ENCODE measurements at places on chromosomes 11 and 22.
A peak's percentile ranks its signal among the peaks of the same experiment; 100 is the strongest.

GRCh38 chr11:110356762-110357671 is 60.6 kb upstream of the RDX start:
- no peaks in the 10 kb centered on the region for H3K4me1 ChIP-seq
- peaks cover 3% of the 10 kb centered on the region for H3K27me3 ChIP-seq
- no peak overlapping the region for H3K4me3 ChIP-seq
- H3K36me3 ChIP-seq = no peaks in the 10 kb centered on the region

- H3K4me1 ChIP-seq = no peaks in the 10 kb centered on the region
- H3K27ac ChIP-seq = no peak overlapping the region
- H3K36me3 ChIP-seq = no peaks in the 10 kb centered on the region
- H3K4me3 ChIP-seq = no peak overlapping the region
Observed at GRCh38 chr11:70246196-70246595, 24.3 kb upstream of the PPFIA1 start.

DNA sequence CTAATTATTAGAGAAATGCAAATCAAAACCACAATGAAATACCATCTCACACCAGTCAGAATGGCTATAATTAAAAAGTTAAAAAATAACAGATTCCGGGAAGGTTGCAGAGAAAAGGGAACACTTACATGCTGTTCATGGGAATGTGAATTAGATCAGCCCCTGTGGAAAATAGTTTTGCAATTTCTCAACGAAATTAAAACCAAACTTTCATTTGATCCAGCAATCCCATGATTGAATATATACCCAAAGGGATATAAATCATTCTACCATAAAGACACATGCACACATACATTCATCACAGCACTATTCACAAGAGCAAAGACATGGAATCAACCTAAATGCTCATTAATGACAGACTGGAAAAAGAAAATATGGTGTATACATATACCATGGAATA is 32.5 kb downstream of the NOX4 start:
- DNase-seq = no peak
- H3K4me3 ChIP-seq = no peak overlapping the region
- H3K4me1 ChIP-seq = no peaks in the 10 kb centered on the region
- no peaks in the 10 kb centered on the region for H3K27me3 ChIP-seq
- H3K36me3 ChIP-seq = no peaks in the 10 kb centered on the region

GRCh38 chr11:121667836-121668235 is 215.1 kb upstream of the SORL1-AS1 start:
- peaks cover 12% of the 10 kb centered on the region for H3K27me3 ChIP-seq
- H3K36me3 ChIP-seq = no peaks in the 10 kb centered on the region
- H3K4me1 ChIP-seq = no peaks in the 10 kb centered on the region
- H3K4me3 ChIP-seq = no peak overlapping the region

DNA sequence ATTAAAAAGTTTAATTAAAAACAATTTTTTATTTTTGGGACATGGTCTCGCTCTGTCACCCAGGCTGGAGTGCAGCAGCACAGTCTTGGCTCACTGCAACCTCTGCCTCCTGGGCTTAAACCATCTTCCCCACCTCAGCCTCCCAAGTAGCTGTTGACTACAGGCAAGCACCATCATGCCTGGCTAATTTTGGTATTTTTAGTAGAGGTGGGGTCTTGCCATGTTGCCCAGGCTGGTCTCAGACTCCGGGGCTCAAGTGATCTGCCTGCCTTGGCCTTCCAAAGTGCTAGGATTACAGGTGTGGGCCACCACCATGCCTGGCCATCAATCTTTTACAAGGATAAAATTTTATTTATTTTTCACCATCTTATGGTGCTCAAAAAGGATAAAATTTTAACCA is 43.3 kb upstream of the PHOX2A start:
- DNase-seq = no peak
- no peaks in the 10 kb centered on the region for H3K36me3 ChIP-seq
- H3K4me1 ChIP-seq = no peaks in the 10 kb centered on the region
- H3K27me3 ChIP-seq = peaks cover 16% of the 10 kb centered on the region
- H3K27ac ChIP-seq = no peak overlapping the region

- H3K27ac ChIP-seq = no peak overlapping the region
- no peak overlapping the region for H3K4me3 ChIP-seq
- no peaks in the 10 kb centered on the region for H3K4me1 ChIP-seq
- DNase-seq = no peak
- no peaks in the 10 kb centered on the region for H3K36me3 ChIP-seq
Observed at GRCh38 chr11:17496406-17496805, 19.8 kb upstream of the ABCC8 start.

DNA sequence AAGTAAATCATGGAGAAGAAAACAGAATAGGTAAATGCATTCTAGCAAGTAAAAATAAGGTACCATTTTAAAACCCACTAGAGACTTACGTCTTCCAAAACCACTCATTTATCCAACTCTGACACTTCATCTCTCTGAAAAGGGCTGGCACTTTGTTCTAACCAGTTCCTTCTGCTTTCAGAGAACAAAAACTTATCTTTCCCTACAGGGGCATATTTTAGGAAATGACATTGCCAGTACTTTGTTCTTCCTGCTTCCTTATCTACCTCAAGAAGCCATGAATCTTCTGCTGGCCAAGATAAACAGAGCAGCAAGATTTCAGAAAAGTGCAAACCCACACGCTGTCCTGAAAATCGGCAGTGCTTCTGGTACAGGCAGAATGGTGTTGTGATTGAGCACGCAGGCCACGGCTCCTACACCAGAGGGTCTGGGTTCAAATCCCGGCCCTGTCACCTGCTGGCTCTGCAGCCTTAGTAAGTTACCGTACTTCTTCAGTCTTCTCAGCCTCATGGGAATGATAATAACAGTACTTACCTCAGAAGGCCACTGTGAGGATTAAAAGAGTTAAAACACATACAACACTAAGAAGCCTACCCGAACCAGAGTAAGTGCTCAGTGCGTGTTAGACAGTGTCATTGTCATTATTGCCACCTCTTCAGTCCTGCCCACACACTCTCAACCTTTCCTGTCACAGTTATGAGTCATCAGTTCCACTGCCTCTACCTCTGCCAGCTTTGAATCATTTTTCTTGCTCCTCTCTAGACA is 11.0 kb downstream of the MPZL3 start:
- peaks cover 6% of the 10 kb centered on the region for H3K36me3 ChIP-seq
- H3K27ac ChIP-seq = no peak overlapping the region
- DNase-seq = no peak
- H3K4me3 ChIP-seq = peak overlapping the region; percentile 21
- peaks cover 6% of the 10 kb centered on the region for H3K27me3 ChIP-seq
- H3K4me1 ChIP-seq = peaks cover 38% of the 10 kb centered on the region

GRCh38 chr11:10909141-10909883 is 51.5 kb upstream of the ZBED5 start:
- no peak overlapping the region for H3K4me3 ChIP-seq
- H3K27ac ChIP-seq = no peak overlapping the region
- no peaks in the 10 kb centered on the region for H3K27me3 ChIP-seq
- no peaks in the 10 kb centered on the region for H3K36me3 ChIP-seq

DNA sequence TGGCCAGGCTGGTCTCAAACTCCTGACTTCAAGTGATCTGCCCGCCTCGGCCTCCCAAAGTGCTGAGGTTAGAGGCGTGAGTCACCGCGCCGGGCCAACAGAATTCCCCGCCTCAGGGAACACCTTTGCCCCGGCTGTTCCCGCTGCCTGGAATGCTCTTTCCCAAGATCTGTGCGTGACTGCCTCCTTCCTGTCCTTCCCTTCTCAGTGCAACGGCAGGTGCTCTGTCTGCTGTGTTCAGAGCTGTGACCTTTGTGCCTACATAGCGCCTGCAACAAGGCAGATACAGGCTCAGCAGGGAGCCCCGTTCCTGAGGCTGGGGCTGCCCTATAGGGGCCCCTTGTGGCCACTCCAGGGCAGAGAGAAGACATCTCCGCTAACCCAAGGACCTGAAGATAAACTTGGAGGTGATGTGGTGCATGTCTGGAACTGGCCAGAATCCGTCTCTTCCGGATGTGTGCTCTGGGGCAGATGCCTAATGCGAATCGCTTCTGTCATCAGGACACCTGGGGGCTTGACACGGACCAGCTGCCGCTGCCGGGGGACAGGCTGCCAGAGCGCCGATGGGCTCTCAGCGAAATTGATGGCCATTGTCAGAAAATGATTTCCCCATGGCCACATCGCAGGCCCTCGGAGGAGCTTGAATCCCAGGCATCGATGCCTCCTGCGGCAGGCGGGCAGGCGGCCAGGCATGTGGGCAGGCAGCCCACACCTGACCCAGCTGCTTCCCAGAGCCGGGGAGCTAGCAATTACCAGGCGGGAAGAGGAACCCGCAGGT is 43.5 kb upstream of the TCF20 start:
- DNase-seq = peak; percentile 42
- H3K36me3 ChIP-seq = no peaks in the 10 kb centered on the region
- peaks cover 15% of the 10 kb centered on the region for H3K4me1 ChIP-seq

- H3K27ac ChIP-seq = peak overlapping the region; percentile 95
- peak; percentile 73 for DNase-seq
Observed at GRCh38 chr11:114259124-114259526, 37.1 kb upstream of the NNMT start.

- no peaks in the 10 kb centered on the region for H3K4me1 ChIP-seq
- H3K27me3 ChIP-seq = no peaks in the 10 kb centered on the region
- H3K36me3 ChIP-seq = peaks cover 12% of the 10 kb centered on the region
- H3K27ac ChIP-seq = no peak overlapping the region
Observed at GRCh38 chr11:77375107-77375506, 73.6 kb upstream of the GDPD4 start.

- peaks cover 9% of the 10 kb centered on the region for H3K36me3 ChIP-seq
- no peak overlapping the region for H3K4me3 ChIP-seq
- H3K27me3 ChIP-seq = peaks cover 8% of the 10 kb centered on the region
- DNase-seq = no peak
- no peaks in the 10 kb centered on the region for H3K4me1 ChIP-seq
- H3K27ac ChIP-seq = no peak overlapping the region
Observed at GRCh38 chr11:35905646-35906276, 38.1 kb upstream of the LDLRAD3 start.

DNA sequence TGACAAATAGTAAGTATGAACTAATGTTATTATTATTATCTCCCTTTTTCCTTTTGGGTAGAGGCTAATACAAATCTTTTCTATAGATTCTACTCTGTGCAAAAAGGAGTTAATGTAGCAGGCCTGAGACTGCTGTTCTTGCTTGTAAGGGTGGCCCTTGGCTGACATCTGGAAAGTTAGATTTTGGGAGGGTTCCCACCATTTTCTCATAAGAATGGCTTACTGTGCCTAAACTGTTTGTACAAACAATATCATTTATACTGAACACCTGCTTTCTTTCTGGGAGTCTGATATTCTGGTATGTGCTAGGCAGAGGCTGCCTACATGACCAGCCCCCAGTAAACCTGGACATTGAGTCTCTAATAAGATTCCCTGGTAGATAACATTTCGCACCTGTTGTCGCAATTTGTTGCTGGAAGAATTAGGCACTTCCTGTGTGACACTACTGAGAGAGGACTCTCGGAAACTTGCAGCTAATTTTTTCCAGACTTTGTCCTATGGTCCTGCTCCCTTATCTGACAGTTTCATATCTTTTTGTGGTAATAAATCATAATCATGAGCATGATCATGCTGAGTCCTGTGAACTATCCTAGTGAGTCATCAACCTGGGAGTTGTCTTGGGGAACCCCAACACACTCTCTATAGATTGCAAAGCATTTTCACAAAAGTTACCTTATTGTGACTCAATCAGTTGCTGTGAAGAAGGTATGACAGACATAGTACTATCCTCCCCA is 257.7 kb upstream of the CCDC90B start:
- no peaks in the 10 kb centered on the region for H3K36me3 ChIP-seq
- no peaks in the 10 kb centered on the region for H3K4me1 ChIP-seq
- no peak overlapping the region for H3K27ac ChIP-seq
- no peak overlapping the region for H3K4me3 ChIP-seq

- no peaks in the 10 kb centered on the region for H3K4me1 ChIP-seq
- no peaks in the 10 kb centered on the region for H3K27me3 ChIP-seq
- no peak overlapping the region for H3K4me3 ChIP-seq
- no peaks in the 10 kb centered on the region for H3K36me3 ChIP-seq
- H3K27ac ChIP-seq = peak overlapping the region; percentile 40
- no peak for DNase-seq
Observed at GRCh38 chr11:77197626-77198320, 69.7 kb downstream of the MYO7A start.

- H3K27ac ChIP-seq = peak overlapping the region; percentile 94
- DNase-seq = peak; percentile 78
- H3K36me3 ChIP-seq = no peaks in the 10 kb centered on the region
- H3K4me3 ChIP-seq = no peak overlapping the region
- no peaks in the 10 kb centered on the region for H3K27me3 ChIP-seq
Observed at GRCh38 chr22:22865311-22866072, 22.1 kb upstream of the IGLL5 start.

DNA sequence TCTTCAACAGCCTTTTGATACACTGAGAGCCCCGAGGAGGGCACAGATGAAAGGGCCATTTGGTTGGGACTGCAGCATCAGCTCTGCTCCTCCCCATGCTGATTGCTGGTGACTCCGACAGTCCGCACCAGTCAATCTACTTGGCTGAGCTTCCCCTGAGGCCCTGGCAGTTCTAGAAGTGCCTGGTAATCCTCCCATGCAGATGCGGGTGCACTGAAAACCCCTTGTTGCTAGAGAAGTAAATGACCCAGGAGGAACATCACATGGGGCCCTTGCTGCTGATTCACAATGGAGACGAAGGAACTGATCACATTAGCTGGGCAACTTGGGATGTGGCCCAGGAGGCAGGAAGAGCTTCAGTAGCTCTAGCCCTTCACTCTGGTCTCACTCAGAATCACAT is 35.2 kb upstream of the RIC3 start:
- DNase-seq = no peak
- H3K27me3 ChIP-seq = no peaks in the 10 kb centered on the region
- H3K4me3 ChIP-seq = peak overlapping the region; percentile 35
- peaks cover 51% of the 10 kb centered on the region for H3K4me1 ChIP-seq

GRCh38 chr22:23398701-23399366 is 181.3 kb downstream of the IGLL1 start:
- H3K27me3 ChIP-seq = peaks cover 5% of the 10 kb centered on the region
- H3K27ac ChIP-seq = no peak overlapping the region
- H3K4me1 ChIP-seq = peaks cover 3% of the 10 kb centered on the region
- H3K4me3 ChIP-seq = no peak overlapping the region
- H3K36me3 ChIP-seq = no peaks in the 10 kb centered on the region

DNA sequence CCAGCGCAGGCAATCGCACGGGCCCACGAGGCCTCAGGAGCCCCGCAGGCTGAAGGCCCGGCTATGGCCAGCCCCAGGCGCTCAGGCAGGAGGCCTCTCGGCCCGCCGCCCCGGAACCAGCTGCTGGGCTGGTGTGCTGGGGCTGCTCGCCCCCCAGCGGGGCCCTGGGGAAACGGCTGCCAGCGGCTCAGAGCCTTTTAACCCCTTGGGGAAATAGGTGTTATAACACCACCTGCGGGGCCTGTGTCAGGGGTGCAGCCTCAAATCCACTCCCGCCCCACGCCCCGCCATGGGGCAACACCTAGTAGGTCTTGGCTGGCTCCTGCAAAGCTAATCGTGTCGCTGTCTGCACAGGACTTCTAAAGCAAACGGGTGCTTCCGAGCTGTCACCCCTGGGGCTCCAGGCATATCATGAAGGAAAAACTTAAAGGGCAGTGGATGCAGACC is 237.4 kb downstream of the TTC28 start:
- H3K4me3 ChIP-seq = peak overlapping the region; percentile 72
- peak; percentile 48 for DNase-seq
- no peak overlapping the region for H3K27ac ChIP-seq
- H3K4me1 ChIP-seq = peaks cover 16% of the 10 kb centered on the region

All from naive B cell (primary cell).